Activated T-cell treated with anti-CD3 and anti-CD28 coated beads, Interleukin-2, amount 50 U/mL, for 24 hours (primary cell): ENCODE measurements at places on chromosomes 11 and 22.
A peak's percentile ranks its signal among the peaks of the same experiment; 100 is the strongest.

DNA sequence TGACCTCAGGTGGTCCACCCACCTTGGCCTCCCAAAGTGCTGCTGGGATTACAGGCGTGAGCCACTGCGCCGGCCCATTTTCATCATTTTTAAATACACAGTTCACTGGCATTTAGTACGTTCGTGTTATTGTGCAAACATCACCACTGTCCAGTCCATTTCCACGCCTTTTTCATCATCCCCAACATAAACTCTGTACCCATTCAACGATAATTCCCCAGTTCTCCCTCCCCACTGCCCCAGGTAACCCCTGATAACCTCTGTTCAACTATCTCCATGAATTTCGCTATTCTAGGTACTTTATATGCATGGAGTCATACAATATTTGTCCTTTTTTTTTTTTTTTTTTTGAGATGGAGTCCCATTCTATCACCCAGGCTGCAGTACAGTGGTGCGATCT is 18.2 kb upstream of the ELFN2 start:
- DNase-seq: no peak

GRCh38 chr22:44396727-44397722 is 84.3 kb upstream of the SHISAL1 start:
- DNase-seq: peak; percentile 12

GRCh38 chr11:10770626-10771254 is 19.7 kb downstream of the CTR9 start:
- DNase-seq: no peak

GRCh38 chr11:112410325-112410724 is 149.7 kb upstream of the PLET1 start:
- no peak for DNase-seq

DNA sequence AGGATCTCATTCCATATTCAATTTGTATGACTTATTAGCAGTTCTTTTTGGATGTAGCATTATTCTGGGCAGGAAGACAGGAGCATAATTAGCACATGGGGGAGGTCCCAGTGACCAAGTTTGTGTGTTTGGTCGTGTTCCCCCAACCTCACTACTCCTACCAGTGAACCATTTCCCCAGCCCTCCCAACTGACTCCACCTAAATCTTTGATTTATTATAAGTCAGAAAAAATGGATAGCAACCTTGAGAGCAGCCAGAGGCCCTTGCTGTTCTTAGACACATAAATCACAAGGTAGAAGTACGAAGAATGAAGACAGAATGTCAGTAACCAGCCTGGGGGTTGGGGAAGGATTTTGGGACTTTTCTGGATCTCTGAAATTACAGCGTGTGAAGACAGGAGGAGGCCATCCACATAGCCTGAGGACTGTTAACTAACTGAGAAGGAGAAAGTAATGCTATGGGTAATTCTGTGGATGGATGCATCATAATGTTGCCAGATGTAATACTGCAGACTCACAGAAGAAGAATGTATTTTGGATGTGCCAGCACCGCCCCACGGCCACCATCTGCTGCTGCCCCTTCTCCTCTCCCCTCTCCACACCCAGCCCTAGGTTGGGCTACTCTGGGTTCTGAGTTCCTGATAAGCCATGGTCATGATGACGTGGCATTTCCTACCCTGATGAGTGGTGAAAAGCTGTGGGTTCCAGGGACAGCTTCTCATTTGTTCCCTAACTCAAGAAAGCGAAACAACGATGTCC is 124.3 kb upstream of the TTC12 start:
- no peak for DNase-seq

GRCh38 chr11:87252869-87253268 is 215.1 kb downstream of the TMEM135 start:
- no peak for DNase-seq

- DNase-seq: no peak
Measured at GRCh38 chr11:77967753-77968152, 26.7 kb downstream of the INTS4 start.

DNA sequence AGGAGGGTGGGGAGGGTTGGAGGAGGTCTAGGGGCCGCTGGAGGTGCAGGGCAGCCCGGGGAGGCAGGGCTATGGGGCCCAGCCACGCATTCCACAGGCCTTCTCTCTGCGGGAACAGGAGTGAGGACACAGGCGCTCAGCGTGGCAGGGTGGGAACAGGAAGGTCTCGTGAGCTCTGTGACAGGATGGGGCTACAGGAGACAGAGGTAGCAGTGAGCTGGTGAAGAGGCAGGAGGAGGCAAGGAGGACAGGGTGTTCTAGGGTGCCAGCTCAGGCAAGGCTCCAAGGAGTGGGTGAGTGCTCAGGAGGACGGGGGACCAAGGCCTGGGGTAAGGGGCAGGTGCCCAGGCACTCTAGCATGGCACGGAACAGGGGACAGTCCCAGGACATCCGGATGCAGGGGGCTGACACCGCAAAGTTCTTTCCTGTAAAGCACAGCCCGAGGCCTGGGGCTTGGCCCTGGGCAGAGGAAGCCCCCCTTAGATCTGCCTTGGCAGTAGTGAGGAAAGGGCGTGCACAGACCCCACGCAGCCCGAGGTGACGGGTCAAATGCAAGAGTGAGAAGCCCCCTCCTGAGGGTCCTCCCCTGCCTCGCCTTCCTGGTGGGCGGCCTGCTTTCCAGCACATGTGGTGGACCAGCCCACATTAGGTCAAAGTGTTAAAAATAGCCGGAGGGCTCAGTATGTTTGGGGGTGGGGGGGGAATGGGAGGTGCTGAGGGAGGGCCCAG is 4.7 kb upstream of the NEAT1 start:
- peak; percentile 75 for DNase-seq

GRCh38 chr22:36067235-36067558 is 38.6 kb upstream of the RBFOX2 start:
- no peak for DNase-seq

GRCh38 chr11:135073870-135074269 is 661.8 kb upstream of the B3GAT1 start:
- no peak for DNase-seq

- DNase-seq: no peak
Measured at GRCh38 chr22:35172442-35172841, 84.9 kb upstream of the HMGXB4 start.

- DNase-seq: no peak
Measured at GRCh38 chr11:73240190-73240781, 22.2 kb downstream of the P2RY2 start.

DNA sequence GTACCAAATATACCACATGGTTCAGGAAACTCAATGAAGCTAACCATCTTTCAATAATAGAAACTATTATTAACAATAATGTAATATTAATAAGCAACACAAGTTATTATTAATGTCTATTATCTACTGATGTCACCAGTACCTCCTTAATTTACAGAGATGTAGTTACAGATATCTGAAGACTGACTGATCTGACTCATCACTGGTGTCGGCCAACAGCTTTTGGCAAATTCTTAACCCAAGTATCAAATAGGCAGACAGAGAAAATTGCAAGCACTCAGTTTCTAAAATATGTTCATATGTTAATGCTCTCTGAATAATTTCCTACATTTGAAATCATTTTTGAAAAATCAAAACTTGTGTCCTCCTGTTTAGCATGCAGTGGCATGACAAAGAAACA is 100.4 kb upstream of the DDI1 start:
- DNase-seq: no peak

DNA sequence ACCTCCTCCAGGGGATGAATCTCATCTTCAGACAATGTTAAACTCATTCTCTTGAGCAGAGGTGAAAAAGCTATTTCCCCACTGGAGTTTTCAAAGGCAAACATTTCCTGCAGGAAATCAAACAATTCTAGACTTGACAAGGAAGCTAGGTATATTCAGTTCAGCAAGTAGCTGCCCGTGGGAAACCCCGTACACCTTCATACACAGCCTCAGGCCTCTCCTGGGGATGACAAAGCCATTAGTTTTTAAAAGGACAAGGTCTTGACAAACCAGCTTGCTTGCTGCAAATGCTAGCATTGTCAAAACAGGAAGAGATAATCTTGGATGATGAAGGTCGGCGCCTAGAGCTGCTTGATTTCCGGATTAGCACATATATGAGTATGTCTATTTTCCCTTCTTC is 1630.8 kb upstream of the TENM4 start:
- DNase-seq: no peak

- DNase-seq: no peak
Measured at GRCh38 chr11:63890368-63890767, 26.6 kb downstream of the RCOR2 start.

DNA sequence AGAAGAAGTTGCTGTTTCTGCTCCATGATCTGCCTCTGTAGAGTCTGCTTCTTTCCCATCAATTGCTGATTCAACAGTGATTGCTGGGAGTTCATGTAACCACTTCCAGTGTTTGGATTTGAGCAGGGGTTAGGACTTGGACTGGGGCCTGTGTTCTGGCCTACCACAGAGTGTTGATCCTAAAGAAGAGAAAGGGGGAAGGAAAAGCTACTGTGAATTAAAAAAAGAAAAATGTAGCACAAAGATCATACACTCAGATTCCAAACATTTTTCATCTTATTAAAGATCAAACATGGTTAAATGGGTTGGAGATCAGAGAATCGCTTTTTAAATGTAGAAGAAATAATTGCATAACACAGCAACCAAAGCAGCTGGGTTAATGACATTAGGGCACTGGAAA is 67.6 kb upstream of the MTMR2 start:
- no peak for DNase-seq

GRCh38 chr22:42732081-42732480 is 11.4 kb upstream of the A4GALT start:
- no peak for DNase-seq

- DNase-seq: no peak
Measured at GRCh38 chr11:89633135-89633705, 76.9 kb upstream of the TRIM77 start.

DNA sequence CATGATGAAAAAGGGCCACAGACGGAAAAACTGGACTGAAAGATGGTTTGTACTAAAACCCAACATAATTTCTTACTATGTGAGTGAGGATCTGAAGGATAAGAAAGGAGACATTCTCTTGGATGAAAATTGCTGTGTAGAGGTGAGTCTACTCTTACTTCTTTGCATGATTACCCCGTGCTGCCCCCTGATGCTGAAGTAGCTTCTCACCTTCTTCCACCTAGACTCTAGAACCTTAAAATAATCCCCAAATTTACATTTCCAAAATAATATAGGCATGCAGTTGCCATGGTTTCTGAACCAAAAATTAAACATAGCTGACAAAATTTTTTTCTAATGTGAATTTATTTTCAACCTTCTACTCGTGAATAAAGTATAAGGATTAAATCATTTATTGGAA is 64.2 kb downstream of the SWAP70 start:
- DNase-seq: no peak

- no peak for DNase-seq
Measured at GRCh38 chr11:103364687-103365086, 255.5 kb downstream of the DYNC2H1 start.

GRCh38 chr11:63939397-63939891 is 642 bp downstream of the NAA40 start:
- DNase-seq: peak; percentile 50

DNA sequence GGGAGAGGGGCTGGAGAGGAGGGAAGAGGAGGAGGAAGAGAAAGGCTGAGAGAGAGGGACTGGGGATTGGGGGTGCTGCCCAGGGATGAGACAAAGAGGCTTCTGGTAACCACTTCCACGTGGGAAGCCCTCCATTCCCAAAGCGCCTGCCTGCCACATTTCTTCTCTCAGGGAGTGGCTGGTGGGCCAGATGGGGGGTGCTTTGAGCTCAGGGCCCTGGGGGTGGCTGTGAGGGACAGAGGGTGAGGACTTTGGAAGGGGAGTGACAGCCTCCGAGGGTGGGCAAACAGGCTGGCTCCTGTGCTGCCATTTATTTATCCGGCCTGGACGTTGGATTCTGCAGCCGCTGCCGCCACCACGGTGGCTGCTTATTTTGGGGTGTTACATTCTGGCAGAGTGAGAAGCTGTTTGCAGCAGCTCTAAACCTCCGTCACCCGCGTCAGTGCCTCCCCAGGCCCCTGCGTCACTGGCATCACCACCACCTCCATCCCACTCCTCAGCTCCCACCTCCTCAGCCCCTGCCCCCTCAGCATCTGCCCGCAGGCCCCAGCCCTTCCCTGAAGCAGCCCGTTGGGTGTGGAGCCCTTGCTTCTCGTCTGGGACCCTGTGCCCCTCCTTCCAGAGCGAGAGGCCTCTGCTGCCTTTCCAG is 1.6 kb downstream of the RTN4RL2 start:
- DNase-seq: no peak

- no peak for DNase-seq
Measured at GRCh38 chr11:96207459-96208449, 135.2 kb downstream of the MAML2 start.

DNA sequence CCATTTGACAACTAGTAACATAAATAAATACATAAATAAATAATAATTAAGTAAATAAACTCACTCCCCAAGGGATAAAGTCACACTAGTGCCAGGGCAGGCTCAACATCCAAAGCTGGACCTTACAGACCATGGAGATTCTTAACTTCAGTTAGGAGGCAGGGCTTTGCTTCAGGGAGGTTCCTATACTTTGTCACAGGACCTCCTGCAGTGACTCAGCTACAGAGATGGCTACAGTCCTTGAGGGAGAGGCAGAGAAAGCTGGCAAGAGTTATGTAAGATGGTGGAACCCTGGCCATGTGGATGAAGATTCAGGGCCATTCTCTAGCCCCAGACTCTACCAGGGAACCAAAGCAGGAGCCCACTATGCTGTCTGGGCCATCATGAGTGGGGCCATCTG is 74.1 kb upstream of the CADM1 start:
- DNase-seq: no peak

GRCh38 chr11:1401656-1402221 is 12.0 kb downstream of the BRSK2 start:
- peak; percentile 64 for DNase-seq

DNA sequence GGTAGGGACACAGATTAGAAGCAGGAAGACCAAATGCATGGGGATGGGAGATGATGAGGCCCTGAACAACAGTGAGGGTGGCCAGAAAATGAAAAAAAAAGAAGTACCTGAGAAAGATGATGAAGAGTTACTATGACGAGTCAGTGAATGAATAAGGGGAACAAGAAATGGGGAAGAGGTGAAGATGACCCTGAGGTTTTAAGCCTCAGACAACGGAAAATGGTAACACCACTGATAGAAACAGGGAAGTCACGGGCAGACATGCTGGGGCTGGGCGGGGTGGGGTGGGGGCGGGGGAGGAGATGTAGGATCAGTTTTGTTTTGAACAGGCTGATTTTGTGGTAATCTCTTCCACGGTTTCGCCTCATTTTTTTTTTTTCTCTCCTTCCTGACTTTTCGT is 205.1 kb upstream of the CADM1 start:
- DNase-seq: no peak
